ENCODE measurements at places on chromosomes 11 and 22. TPM values are rescaled to one million over a fixed set of nuclear protein-coding genes. Genes with fewer than 3 reads are reported as not detected.

OR51Q1 gene
- total RNA-seq = not detected

DNA sequence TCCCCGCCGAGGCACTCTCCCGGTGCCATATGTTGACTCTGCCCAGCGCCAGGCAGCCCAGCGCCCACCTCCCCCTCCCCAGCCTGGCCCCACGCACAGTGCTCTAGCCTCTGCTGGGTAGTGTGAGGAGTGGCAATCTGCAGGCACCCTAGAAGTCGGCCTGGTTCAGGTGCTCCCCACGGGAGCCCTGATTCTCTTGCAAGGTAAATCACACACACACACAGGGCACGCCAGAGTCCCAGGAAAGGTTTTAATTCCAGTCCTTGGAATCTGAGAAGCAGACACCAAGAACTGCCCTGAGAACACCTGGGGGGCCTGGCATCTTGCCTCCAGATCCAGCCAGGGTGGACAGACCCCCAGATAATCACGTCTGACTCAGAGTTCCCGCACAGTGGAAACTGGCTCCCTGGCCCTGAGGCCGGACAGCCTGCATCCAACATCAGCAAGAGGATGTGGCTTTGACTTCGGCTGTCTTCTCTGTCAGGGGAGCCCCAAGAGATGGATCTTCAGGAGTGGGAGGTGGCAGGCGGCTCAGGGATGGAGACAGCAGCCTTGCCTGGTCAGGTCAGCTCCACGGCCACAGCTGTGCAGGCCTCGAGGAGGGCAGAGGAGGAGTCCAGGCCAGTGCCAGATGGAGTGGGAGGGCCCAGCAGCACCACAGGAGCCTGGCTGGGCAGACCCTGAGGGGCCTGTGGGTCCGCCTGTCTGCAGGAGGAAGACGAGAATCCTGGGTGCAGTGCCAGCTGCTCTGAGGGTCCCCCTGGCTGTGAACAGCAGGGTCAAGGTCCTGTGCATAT, 1.1 kb upstream of the RIN1 start:
- no peak for DNase-seq

SLC25A45 gene
- 57.7 TPM for total RNA-seq

TRIM49D2 gene
- total RNA-seq = not detected

- DNase-seq = no peak
Observed at GRCh38 chr22:42881982-42882656, 25.0 kb upstream of the ARFGAP3 start.

GRCh38 chr22:37521236-37521739, 2.1 kb upstream of the CARD10 start:
- no peak for DNase-seq

- no peak for DNase-seq
Observed at GRCh38 chr11:34303028-34303570, 54.7 kb downstream of the ABTB2 start.

ENTHD1 gene
- not detected for total RNA-seq

DNA sequence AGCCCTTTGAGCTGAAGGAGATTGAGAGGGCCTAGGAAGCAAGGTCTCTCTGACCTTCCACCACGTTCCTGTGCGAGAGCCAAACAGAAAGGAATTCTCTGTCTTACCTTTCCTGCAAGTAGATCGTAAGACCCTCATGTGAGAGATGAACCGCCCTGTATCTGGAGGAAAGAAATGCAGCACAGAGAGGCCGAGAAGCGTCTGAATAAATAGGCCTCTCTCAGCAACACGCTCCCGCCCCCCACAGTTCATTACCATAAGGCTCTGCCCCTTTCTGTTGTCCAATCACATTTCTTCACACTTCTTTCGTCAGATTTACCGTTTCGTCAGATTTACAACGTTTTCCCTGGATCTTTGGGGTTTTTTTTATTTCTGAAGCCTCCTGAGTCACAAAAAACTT, 90.3 kb downstream of the BLID start:
- no peak for DNase-seq

DNA sequence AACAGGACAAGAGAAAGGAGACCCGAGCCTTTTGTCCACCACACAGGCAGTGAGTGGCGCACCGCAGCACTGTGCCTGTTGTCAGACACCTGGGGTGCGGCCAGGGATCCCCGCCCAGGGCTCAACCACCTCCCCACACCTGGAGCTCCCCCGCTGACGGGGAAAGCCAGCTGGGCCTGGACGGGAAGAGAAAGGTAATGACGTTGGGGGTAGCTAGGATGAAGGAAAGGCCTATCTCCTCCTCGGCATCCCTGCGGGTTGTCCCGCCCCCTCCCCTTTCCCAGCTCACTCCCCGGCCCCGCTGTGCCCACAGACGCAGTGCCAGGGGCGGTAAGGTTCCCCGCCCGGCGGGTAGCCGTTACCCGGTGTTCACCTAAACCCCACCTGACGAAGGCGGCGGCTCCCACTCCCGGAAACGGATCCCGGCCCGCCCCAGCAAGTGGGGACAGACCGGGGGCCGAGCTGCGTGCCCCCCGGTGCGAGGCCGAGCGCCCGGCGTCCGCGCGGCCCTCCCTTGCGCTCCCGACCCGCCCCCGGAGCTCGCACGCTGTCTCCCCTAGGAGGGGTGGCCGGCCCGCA, 495 bp downstream of the HYOU1 start:
- DNase-seq = peak; percentile 49

- no peak for DNase-seq
Observed at GRCh38 chr22:27424319-27424718, 377.2 kb downstream of the MN1 start.

DNA sequence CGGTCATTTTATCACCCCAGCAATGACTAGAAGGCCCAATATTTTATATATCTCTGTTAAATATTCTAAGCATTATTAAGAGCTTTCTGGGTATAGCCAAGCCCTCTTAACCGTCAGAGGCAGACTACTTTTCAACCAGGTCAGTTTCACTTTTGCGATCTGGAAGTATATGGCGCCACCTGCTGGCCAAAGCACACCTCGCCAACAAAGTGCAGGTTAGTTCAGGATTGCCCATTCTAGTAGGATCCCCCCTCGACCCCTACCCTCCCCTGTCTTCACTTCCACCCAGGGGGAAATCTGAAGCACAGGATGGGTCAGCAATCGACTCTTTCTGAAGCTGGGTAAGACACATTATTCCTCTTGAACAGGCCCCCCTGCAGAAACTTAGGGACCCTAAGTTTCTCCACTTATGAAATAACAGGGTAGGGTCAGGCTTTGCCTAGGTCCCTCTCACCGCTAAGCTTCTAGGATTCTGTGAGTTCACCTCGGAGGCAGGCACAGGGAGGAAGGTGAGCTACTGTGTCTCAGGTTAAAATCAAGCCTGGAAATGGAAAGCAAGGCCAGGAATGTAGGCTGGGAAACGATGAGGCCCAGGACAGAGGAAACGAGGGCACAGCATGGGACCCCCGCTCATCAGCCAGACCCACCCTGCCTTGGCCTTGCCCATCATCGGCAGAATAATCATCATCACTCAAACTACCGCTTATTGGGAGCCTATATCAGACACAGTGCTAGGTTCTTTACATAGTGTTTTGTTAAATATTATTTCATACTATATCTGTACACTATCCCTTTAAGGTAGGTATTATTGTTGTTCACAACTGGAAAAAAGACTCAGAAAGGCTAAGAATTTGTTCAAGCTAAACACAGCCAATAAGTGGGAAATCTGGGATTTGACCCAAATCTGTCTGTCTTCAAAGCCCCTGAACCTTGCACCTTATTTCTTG, 35.6 kb downstream of the KCNJ1 start:
- peak; percentile 86 for DNase-seq

DNA sequence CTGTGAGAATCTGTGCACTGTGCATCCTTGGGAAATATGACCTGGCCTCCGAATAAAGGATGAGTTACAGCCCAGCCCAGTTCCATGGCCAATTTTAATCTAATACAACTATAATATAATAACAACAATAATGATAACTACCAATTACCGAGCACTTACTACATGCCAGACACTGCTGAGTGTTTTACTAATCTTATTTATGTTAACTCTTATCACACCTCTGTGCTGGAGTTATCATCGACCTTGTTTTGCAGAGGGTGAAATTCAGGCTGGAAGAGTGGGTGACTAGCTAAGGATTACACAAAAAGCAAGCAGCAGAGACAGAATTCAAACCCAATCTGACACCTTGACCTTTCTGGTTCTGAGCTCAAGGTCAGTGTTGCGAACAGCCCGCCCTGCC, 83.9 kb downstream of the GALNT18 start:
- no peak for DNase-seq

DNA sequence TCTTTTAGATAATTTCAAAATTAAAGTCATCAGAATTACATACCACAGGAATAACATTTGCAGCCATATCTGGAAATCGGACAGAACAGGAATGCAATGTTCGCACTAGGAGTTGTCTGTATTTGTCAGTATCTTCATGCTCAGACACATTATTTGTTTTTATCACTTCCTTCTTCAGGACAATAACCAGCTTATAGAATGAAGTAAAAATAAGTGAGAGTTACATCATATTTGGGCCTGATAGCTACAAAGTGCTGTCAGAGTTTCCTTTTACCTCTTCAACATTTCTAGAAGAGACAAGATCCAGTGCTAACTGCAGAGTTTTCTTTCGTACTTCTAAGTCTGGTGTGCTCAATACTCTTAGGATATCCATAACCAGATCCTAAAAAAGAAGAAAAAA, 18.9 kb downstream of the COPB1 start:
- no peak for DNase-seq

- no peak for DNase-seq
Observed at GRCh38 chr11:47289856-47290255, 19.9 kb downstream of the MADD start.

DNA sequence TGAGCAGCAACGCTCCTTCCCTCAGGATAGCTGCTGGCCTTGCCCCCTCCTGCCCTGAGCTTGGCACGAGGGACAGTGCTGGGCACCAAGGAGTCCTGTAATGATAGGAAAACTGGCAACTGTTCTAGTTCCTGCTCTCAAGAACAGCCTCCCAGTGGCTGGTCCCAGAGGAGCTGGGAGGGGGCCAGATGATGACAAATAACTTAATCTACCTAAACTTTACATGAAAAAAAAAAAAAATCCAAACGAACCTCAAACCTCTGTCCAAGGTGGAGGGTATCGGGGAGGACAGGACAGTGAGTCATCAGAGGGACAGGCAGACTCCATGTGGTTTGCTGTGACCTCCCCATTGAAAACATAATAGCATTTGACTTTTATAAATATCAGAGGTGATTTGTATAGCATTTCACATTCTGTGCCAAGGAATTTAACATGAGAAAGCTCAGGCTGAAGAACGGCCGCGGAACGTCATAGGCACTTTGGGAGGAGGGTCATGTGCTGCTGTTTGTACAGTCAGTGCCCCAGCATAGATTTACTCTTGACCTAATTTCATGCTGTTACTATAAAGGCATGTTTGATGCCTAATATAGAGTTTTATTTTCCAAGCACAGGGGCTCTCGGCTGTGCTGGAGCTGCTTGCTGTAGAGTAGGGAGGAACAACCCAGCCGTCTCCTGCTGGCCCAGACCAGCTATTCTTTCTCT, 98.2 kb upstream of the NNMT start:
- DNase-seq = no peak

DNA sequence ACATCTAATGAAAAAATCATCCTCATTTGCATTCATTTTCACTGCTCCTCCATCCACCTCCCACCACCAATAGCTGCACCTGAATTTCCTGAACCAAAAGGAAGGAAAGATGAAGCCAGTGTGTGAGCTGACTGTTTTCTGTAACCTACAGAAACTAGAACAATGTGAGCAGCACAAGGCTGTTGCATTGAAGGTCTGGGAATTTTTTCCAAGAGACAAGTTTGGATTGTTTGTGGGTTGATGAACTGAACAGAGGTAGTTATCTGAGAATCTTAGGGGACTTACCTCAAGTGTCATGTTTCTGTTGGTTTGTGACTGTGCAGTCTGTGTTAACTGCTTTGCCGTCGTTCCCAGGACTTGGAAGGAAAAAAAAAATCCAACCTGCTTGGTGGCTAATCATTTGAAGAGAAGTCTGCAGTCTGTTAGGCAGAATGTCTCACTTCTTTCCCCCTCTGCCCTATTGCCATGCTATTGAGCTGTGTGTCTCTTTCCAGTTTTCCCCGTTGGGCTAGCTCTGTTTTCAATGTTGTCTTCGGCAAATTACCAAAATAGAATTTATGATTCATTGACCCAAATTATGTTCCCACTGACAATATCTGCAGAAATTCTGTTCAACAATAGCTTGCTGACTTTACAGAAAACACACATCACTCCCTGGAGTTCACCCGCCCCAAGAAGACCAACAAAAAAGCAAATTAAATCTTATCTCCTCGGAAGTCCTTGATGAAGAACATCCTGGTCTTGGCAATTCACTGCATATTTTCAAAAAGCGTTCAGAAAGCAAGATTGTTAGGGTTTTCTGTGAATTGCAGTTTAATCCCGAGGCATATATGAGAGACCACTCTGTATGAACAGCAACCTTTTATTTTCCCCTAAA, 76.0 kb downstream of the SC5D start:
- no peak for DNase-seq

DNA sequence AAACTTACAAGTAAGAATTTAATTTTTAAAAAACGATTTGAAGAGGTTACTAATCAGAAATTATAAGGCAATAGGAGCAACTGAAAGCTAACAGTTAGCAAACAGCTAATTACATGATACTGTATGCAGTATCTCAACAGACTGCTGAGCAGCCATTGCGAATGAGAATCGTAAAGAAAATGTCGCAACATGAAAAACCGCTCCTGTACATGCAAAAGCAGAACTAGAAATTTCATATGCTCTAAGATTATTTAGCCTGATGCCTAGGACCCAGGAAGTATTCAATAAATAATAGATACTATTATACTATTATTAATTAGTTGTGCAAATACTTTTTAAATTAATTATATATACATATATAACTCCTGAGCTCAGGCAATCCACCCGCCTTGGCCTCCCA, 48.7 kb upstream of the EP300 start:
- DNase-seq = no peak

- DNase-seq = no peak
Observed at GRCh38 chr22:20434264-20434751, 3.3 kb downstream of the SCARF2 start.

PCNX3 gene
- 60.5 TPM for total RNA-seq
